ENCODE measurements at places on chromosomes 11 and 22. TPM values are rescaled to one million over a fixed set of nuclear protein-coding genes. Genes with fewer than 3 reads are reported as not detected.
A peak's percentile ranks its signal among the peaks of the same experiment; 100 is the strongest.

Gene APOA5
- not detected for polyA plus RNA-seq

Gene NEFH
- not detected for polyA plus RNA-seq

Gene C11orf86
- 0.10 TPM for polyA plus RNA-seq

Gene RAB39A
- not detected for polyA plus RNA-seq

Gene MS4A14
- not detected for polyA plus RNA-seq

Gene ARHGAP42
- 7.9 TPM for polyA plus RNA-seq

Gene SULT4A1
- not detected for polyA plus RNA-seq

Gene MS4A6E
- not detected for polyA plus RNA-seq

Gene OR52I1
- not detected for polyA plus RNA-seq

Gene RIC3
- polyA plus RNA-seq: 2.9 TPM

Gene LIPT2
- polyA plus RNA-seq: not detected

Gene KDM4E
- not detected for polyA plus RNA-seq

Gene POU2F3
- 0.31 TPM for polyA plus RNA-seq

Gene ENTHD1
- not detected for polyA plus RNA-seq

DNA sequence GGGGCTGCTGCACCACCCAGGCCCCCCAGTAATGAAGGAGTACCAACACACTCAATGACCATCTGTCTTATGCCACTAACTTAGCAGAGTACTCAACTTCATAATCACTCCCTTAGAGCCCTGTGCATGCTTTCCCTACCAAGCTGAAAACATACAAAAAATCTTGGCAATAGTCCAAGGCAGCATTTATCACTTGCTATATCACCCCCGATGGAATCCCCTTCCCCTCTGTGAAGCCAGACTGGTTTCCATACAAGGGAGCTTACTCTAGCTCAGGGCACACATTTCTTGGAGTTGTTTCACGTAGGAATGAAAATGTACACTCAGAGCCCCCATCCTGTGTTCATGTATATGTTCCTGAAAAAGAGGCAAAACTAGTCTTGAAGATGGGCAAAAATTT is 301.3 kb upstream of the TENM4 start:
- no peak for DNase-seq

- peak; percentile 40 for DNase-seq
Measured at GRCh38 chr11:31800398-31801265, 10.5 kb downstream of the PAX6 start.

GRCh38 chr22:37549704-37550059 is 10.6 kb upstream of the CDC42EP1 start:
- DNase-seq: peak; percentile 91

DNA sequence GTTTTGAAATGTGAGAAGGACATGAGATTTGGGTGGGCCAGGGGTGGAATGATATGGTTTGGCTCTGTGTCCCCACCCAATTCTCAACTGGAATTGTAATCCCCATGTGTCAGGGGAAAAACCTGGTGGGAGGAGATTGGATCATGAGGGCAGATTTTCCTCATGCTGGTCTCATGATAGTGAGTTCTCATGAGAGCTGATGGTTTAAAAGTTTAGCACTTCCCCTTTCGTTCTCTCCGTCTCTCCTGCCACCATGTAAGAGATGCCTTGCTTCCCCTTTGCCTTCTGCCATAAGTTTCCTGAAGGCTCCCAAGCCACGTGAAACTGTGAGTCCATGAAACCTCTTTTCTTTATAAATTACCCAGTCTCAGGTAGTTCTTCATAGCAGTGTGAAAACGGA is 113.5 kb downstream of the FCHSD2 start:
- DNase-seq: no peak

GRCh38 chr11:111376181-111376871 is 2.7 kb downstream of the POU2AF1 start:
- DNase-seq: no peak

GRCh38 chr11:36010010-36010740 is 66.3 kb downstream of the LDLRAD3 start:
- no peak for DNase-seq

GRCh38 chr11:67439321-67440228 is 2.1 kb upstream of the PTPRCAP start:
- DNase-seq: no peak

DNA sequence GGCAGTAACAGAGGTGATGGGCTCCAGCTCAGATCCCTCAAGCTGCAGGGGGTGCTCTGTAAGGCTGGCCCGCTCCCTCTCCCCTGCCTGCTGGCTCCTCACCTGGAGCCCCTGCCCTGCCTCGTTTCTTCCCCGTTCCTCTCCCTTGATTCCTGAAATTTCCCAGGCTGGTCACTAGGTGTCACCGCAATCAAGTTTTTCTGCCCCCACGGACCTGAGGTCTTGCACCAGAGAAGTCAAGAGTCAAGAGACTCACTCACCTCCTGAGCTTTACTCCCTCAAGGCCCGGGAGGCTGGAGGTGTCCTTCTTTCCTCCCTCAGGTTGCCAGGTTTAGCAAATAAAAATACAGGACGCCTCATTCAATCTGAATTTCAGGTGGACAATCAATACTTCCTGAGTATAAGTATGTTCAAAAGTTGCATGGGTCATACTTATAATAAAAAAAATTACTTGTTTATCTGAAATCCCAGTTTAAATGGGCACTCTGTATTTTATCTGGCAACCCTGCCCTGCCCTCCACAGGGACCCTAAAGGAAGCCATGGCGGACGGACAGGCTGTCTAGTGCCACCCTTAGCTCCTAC is 69.2 kb downstream of the SCUBE1 start:
- DNase-seq: no peak

- DNase-seq: no peak
Measured at GRCh38 chr11:14150878-14151277, 188.4 kb downstream of the SPON1 start.

DNA sequence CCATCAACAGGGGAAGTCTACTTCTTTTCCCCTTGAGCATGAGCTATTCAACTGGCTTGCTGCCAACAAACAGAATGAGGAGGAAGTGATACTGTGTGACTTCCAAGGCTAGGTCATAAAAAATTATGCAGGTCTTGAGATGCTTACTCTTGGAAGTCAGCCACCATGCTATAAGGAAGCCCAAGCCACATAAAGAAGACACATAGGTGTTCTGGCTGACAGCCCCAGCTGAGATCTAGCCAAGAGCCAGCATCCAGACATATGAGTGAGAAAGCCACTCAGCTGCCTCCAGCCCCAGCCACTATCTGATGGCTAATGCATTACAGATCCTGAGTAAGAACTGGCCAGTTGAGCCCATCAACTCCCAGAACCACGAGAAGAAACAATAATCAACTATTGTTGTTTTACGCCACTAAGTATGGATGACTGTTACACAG is 31.0 kb upstream of the PPP2R1B start:
- DNase-seq: no peak

GRCh38 chr22:42972649-42973535 is 42.1 kb downstream of the PACSIN2 start:
- no peak for DNase-seq

GRCh38 chr11:70067591-70068341 is 10.4 kb upstream of the ANO1 start:
- no peak for DNase-seq

DNA sequence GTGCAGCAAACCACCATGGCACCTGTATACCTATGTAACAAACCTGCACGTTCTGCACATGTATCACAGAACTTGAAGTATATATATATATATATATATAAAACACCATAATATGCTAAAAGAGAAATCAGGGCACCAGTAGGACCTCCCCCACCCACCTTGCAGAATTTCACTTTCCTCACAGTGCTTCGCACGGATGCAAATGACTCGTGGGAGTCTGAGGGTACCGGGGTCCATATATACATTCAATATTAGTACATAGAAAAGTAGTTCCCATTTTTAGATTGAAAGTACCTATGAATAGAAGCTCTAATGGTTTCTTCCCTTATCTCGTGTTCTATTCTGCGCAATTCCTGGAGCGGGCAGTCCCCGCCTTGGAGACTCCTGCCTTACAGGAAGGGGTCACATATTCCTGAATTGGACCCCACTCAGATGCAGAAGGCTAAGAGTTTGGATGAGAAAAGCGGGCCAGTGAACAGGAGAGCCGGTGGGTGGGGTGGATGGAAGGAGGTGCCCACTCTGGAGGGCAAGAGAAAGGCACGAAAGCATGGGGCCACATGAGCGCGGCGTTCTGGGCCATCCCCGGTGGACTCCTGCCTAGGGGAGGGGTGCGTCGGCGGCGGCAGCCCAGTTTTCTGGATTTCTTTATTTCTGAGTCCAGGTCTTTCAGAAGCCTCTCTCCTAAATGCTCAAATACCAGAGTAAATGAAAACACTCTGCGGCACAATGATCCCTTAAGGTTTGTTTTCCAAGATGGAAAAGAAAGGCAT is 136.3 kb downstream of the ETS1 start:
- DNase-seq: no peak
